ENCODE measurements at places on chromosomes 16 and 17.

GRCh38 chr17:794876-795275 is 12.7 kb downstream of the MRM3 start:
- DNase-seq: peak; percentile 40

DNA sequence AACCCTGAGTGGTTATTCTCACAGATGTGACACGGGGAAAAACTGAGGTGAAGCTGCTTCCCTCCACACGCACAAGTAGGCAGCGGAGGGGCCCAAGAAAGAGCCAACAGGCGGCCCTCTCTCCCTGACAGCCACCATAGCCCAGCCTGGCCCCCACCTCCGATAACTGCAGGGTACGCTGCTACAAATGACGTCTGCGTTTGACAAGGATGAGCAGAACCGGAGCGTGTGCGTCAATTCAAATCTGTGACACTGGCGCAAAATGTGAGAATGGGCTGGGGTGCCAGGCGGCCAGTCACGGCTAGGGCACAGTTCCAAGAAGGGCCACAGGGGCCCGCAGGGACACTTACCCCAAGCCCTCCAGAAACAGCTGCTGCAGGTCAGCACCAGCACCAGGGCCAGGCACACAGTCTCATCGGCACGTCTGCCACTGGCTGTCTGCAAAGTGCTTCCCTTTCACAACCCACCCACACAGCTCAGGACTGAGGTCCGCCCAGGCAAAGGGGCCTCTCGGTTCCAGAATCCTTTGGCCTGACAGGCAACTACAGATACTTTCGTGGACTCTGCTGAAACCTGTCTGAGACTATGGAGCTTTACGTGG is 14.4 kb downstream of the AXIN1 start:
- DNase-seq: no peak

DNA sequence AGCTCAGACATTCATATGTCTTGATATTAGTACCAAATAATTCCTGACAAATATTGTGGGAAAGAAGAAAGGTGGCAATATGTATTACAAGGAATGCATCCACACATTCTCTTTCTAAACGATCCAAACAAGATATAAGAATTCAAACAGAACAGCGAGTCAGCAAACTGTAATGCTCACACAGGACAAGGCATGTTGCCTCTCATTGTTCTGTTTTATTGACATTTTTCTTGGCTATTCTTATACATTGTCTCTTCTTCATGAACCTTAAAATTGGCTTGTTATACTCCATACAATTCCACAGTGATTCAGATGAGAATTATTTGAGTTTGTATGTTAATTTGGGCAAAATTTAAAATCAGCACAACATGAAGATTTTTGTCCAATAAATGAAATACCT is 189.1 kb downstream of the HS3ST3B1 start:
- DNase-seq: no peak

- DNase-seq: no peak
These were observed 151.3 kb downstream of the C16orf95 start for GRCh38 chr16:87165885-87166284.

- no peak for DNase-seq
These were observed 26.2 kb upstream of the RFFL start for GRCh38 chr17:35089586-35090296.
